ENCODE measurements at places on chromosomes 3 and 15. TPM values are rescaled to one million over a fixed set of nuclear protein-coding genes. Genes with fewer than 3 reads are reported as not detected.

GRCh38 chr3:59563072-59563605, 513.3 kb upstream of the CFAP20DC start:
- no peak for DNase-seq

Gene NUSAP1
- total RNA-seq = 22.8 TPM

GRCh38 chr15:50145451-50145872, 26.4 kb upstream of the ATP8B4 start:
- peak; percentile 19 for DNase-seq

Gene SATB1
- 67.7 TPM for total RNA-seq

- no peak for DNase-seq
Measured at GRCh38 chr3:185656321-185656840, 70.3 kb downstream of the SENP2 start.

Gene CHRD
- total RNA-seq = 2.0 TPM

DNA sequence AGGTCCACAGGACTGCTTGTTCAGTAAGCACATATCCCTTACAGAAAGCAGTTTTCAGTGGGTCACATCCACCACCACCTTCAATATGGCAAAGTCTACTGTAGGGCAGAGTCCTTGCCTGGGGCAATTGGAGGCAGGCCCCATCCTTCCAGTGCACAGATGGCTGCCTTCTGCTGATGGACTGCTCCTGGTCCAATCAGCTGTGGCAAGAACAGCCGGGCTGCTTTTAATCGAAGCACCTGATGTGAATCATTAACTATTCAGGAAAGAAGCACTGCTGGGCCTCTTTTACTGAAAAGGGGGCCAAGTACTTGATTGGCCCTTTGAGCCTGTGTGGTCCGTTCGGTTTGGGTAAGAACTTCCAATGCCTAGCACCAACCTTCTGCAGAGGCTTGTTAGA, 24.4 kb downstream of the LARS2 start:
- DNase-seq = no peak

Gene KBTBD12
- total RNA-seq = 0.82 TPM

GRCh38 chr3:32194653-32195052, 43.8 kb upstream of the CMTM8 start:
- no peak for DNase-seq

All from frontal cortex (tissue), 4 donors.